ENCODE measurements at places on chromosomes 5 and 9.
A peak's percentile ranks its signal among the peaks of the same experiment; 100 is the strongest.

DNA sequence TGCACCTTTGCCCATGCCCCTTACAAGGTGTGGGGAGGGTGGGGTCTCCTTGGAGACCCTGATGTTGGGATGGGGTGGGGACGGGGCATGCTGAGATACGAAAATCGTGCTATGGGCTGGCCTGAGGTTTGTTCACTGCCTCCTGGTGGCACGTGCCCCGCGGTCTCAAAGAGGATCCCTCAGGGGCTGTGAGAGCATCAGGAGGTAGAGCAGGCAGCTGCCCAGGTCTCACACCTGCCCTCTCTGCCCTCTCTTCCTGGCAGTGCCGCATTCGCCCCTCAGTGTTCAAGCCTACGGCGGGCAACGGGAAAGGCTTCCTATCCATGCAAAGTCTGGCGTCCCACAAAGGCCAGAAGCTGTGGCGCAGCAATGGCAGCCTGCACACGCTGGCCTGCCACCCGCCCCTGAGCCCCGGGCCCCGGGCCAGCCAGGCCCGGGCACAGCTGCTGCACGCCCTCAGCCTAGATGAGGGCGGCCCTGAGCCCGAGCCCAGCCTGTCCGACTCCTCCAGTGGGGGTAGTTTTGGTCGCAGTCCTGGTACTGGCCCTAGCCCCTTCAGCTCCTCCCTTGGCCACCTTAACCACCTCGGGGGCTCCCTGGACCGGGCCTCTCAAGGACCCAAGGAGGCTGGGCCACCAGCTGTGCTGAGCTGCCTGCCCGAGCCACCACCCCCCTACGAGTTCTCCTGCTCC, 6.7 kb downstream of the N4BP3 start:
- DNase-seq, result no peak

DNA sequence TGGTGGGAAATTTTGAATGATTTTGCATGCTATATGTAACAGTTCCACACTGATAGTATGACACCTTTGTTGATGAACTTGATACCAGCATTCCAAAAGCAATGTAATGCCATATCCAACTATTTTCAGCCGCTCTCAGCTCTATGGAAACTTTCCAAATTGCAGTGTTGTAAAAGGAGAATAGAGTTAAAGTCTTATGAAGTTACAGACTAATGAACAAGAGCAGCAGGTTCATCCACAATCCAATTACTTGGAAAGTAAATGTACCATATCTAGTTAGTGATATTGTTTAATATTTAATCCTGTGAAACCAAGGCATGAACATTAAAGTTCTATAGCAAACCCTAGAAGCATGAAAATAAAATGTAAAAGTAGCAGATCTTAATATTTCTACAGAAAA, 418.2 kb downstream of the TUSC1 start:
- DNase-seq, result no peak

GRCh38 chr9:124238546-124239140, 19.1 kb upstream of the NEK6 start:
- DNase-seq, result no peak

- DNase-seq, result no peak
Observed at GRCh38 chr5:167908606-167909005, 382.8 kb upstream of the WWC1 start.

GRCh38 chr9:81832571-81833285, 95.5 kb upstream of the SPATA31D4 start:
- DNase-seq, result no peak

DNA sequence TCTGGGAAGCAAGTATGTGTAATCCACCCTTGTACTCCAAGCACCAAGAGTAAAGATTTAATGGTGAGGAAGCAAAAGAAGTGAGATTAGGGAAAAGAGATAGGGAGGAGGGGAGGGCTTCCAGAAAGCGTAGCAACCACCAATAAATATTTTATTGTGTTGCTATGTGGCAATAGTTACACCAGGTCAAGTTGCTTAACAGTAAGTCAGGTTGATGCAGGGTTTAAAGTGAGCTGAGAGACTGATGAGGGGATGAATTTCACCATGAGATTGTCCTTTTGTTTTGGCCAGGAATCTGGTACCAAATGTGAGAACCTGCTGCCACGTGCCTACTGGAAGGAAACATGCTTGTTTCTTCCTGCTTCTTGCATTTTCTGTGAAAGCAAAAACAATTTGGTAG, 62.7 kb downstream of the PCSK5 start:
- DNase-seq, result no peak

- no peak for DNase-seq
Observed at GRCh38 chr5:72122602-72123001, 15.3 kb downstream of the MAP1B start.

GRCh38 chr5:126355940-126356339, 67.3 kb upstream of the GRAMD2B start:
- DNase-seq, result no peak

DNA sequence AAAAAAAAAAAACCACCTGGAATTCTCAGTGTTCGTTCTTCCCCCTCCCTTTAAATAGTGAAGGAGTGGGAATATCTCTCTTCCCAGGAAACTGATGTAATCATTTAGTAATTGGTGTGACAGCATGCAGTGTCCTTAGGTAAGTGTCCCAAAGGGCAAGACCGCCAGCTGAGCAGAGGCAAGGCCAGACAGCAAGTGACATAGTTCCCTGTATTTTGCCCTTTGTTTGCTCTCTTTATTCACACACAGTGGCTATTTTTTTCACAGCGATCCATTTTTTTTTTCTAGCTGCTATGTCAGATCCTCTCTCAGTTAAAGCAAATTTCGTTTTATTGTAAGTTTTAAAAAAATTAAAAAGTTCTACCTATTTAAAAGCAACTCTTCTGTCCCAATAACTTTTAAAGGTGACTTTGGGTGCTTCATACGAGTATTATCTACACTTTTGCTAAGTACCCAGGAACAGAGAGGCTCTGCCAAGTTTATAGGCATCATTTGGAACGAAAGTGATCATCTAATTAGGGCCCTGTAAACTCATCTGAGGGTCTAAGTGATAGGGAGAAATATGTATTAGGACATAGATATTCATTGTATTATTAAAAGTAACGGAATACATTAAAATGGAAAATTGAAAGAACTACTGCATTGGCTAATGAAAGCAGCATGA, 98.2 kb upstream of the ALDH1A1 start:
- no peak for DNase-seq

GRCh38 chr5:17315710-17316221, 98.3 kb downstream of the BASP1 start:
- DNase-seq, result no peak

- DNase-seq, result no peak
Observed at GRCh38 chr5:57386958-57387357, 95.7 kb downstream of the ACTBL2 start.

DNA sequence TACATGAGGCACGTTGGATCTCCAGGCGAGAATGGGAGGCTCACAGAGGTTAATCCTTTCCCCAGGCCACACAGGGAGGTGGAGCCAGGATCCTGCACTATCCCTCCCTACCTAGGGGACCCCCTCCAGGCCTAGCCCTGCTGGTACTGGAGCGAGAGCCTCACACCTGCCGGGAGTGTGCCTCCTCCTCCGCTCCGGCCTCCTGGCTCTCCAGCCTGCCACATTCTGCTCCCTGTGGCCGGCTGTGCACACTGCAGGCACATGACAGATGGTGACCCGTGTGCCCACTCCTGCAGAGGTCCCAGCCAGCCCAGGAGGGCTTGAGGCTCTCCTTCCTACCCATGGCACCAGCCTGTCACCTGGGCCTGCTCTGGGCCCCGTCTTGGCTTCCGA, 93.4 kb downstream of the RXRA start:
- DNase-seq, result no peak

DNA sequence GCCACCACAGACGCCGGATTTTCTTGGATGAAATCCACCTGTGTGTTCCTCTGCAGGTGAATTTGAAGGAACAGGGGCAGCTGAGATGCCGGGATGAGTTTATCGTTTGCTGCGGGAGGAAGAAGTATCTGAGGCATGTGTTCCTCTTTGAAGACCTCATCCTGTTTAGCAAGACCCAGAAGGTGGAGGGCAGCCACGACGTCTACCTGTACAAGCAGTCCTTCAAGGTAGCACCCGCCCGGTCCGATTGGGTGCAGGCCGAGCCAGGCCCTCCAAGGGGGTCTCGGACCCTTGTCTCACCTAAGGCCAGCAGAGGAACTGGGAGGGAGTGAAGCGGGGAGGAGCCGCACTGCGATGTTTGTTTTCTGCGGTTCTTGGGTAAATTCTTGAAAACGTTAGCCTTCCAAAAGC, 18.4 kb upstream of the LRRC14B start:
- no peak for DNase-seq

GRCh38 chr9:124894741-124895170, 32.8 kb downstream of the ARPC5L start:
- DNase-seq, result peak; percentile 77

DNA sequence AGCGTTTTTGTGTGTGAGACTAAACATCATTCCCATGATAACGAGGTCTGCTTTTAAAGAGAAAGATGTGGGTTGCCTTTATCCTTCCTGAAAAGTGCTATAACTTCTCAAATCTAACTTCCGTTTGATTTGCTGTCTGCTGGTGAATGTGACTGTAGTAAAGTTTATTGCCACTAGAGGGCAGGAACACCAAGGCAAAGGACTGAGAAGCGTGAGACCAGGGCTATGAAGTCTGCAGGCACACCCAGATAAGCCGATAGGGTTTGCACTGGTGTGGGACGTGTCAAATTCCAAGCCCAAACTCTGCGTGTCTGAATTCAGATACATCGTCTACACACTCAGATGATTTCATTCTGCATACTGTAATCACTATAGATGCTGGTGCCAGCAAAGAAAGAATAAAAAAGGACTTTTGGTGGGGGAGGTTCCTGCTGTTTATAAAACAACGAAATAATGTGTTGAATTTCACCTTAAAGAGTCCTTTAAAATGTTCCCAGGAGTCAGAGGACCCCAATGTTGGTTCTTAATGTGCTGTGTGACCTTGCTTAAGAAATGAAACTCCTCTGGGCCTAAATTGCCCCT, 87.2 kb downstream of the PTTG1 start:
- DNase-seq, result peak; percentile 62

DNA sequence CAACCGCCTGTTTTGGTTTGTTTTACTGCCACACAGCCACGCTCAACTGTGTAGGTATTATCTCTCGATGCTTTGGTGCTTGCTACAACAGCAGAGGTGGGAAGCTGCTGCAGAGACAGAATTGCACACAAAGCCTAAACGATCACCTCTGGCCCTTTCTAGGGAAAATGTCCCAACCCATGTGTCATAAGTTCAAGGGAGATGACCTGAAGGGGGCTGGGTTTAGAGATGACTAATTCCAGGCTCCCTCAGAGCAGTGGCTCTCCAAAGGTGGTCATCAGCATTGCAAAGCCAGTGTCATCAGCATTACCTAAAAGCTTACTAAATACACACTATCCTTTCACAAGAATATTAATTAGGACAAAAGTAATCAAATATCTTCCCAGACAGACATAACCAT, 10.9 kb downstream of the ZNF622 start:
- DNase-seq, result no peak

DNA sequence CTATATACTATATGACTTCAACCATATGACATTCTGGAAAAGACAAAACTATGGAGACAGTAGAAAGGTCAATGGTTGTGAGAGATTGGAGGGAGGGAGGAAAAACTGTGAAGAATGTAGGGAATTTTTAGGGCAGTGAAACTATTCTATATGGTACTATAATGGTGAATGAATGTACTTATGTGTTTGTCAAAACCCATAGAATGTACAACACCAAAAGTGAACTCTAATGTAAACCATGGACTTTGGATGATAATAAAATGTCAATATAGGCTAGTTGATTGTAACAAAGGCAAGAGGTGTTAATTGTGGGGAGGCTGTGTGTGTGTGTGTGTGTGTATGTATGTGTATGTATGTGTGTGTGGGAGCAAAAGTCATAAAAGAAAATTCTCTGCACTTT, 10.8 kb upstream of the STOM start:
- no peak for DNase-seq

- DNase-seq, result no peak
Observed at GRCh38 chr9:79572032-79572607, 355 bp downstream of the TLE4 start.

GRCh38 chr5:63931836-63932235, 30.4 kb downstream of the HTR1A start:
- no peak for DNase-seq

GRCh38 chr9:78582821-78583220, 285.9 kb downstream of the PSAT1 start:
- DNase-seq, result no peak

- no peak for DNase-seq
Observed at GRCh38 chr5:94969174-94969573, 315.7 kb downstream of the MCTP1 start.

- no peak for DNase-seq
Observed at GRCh38 chr5:157689942-157690689, 18.8 kb downstream of the C5orf52 start.

GRCh38 chr5:98816582-98817222, 43.2 kb downstream of the RGMB start:
- DNase-seq, result no peak

- no peak for DNase-seq
Observed at GRCh38 chr5:156383510-156384265, 56.7 kb downstream of the SGCD start.

GRCh38 chr5:167678481-167678880, 613.0 kb upstream of the WWC1 start:
- DNase-seq, result no peak

DNA sequence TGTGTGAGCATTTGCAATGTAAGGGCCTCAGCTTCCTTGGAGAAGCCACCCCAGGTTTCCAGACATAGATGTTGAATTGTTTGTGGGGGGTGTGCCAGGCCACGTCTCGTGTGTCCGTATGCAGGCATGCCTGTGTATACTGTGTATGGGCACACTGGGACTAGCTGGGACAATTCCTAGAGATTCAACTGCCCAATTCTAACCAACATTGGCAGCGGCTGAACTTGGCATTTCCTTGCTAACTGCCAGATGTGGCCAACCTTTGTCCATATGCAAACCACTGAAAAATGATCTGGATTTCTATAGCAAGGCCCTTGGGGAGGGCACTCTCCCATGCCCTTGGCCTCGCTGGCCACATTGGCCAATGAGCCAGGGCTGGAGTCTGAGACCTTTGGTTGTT, 50.3 kb downstream of the SAR1B start:
- no peak for DNase-seq

GRCh38 chr9:134331186-134332025, 5.2 kb downstream of the RXRA start:
- DNase-seq, result no peak

DNA sequence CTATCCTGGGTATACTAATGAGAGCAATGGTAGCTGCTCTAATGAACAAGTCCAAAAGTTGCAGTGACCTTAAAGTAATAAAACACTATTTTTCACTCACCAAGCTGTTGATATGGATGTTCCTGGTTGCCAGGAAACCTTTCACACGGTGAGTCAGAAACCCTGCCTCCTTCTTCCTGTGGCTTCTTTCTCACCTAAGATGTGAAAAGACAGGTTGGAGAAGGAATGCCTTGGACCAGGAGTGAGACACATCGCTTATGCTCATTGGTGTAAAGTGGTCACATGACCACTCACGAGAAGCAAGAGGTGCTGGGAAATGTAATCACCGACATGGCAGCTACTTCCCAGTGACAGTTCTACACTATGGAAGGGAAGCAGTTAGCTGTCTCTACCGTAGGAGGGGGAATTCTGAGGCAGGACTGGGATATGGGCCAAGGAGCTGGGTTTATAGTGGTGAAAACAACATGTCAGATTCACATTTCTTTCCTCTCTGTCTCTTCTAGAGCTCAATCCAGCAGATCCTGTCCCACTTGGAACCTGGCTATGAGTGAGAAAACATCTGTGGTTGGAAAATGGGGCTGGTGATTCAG, 320.4 kb upstream of the KLF4 start:
- no peak for DNase-seq
